ENCODE measurements at places on chromosomes 12 and 14.

- no peak for DNase-seq
Observed at GRCh38 chr12:46368138-46368537, 4.4 kb downstream of the SLC38A2 start.

GRCh38 chr14:77478029-77478428 lies 20.1 kb downstream of the AHSA1 start:
- no peak for DNase-seq

- peak; percentile 70 for DNase-seq
Observed at GRCh38 chr14:36514278-36515104, 5.5 kb downstream of the NKX2-1 start.

DNA sequence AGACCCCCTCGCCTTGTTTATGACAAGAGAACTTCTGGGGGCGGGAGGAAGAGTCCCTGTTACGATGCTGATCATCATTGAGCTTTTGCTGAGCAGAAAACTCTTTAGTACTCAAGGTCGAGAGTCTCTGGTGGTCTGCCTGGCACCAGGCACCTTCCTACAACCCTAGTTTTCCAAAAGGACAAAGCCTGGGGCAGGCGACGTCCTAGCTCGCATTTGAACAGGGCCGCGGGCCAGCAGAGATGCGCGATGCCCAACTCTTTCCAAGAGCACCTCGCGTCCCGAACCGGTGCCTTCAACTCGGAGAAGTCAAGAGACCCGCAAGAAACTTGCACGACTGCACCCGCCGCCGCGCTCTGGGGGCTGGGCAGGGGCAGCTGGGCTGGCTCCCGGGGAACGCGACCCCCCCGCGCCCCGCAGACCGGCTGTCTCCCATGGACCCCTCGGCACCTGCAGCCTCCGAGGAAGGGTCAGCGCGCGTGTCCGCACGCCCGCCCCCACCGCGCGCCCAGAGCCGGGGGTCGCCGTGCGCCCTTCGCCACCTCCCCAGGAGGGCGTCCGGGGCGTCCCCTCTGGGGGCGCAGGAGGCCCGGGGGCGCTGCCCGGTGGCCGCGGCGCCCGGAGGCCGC lies 377 bp upstream of the BCL7A start:
- DNase-seq, result no peak

DNA sequence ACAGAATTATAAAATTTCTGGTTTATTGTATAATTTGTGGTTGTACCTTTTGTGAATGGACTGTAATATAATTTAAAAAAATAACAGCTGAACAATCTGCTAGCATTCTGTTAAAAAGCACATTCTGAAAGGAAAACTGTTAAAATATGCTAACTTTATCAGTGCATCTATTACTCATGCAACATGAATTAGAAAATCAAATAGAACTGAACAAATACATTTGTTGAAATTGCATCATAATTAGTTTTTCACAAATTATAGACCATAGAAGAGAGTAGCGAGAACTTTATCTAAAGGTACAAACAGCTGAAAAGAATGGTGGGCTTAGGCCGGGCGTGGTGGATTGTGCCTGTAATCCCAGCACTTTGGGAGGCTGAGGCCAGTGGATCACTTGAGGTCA lies 33.0 kb downstream of the PTPN21 start:
- DNase-seq, result no peak

GRCh38 chr12:6236641-6236940 lies 36.4 kb downstream of the CD9 start:
- DNase-seq, result no peak

- DNase-seq, result no peak
Observed at GRCh38 chr12:120760349-120761254, 35.0 kb downstream of the ACADS start.

DNA sequence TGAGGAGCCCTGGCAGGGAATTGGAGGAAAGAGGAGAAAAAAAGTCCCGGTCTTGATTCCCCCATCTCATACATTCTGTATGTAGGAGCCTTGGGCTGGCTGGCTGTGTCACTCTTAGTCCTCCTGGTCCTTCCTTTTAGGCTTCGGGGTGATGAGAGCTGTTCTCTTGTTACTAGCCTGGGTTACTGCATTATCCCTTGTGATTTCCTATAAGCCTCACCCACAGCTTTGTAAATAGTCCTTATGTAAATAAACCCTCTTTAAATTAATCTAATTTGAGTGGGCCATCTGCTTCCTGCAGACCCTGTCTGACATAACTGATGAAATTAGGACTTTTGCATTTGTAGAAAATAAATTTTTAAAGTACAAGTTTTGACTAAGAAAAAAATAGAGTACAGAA lies 19.2 kb downstream of the DNM1L start:
- no peak for DNase-seq

GRCh38 chr14:90607141-90607540 lies 209.1 kb downstream of the TTC7B start:
- DNase-seq, result no peak

DNA sequence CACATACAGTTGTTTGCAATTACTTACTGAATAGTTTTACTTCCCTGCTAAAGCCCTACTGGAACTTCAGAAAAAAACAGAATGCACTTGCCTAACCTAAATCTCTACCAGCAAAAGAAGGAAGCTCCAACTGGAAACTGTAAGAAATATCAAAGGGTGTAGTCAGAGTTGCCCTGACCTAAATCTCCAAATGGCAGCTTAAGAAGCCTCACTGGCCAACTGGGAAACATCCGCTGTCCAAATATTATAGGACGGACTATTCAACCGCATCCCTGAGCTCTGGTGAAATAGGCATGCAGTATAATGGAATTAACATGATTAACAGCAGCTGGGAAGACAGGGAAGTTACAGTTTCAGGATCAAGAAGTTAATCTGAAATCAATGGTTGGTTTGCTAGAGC lies 24.3 kb downstream of the ANAPC7 start:
- no peak for DNase-seq

- peak; percentile 49 for DNase-seq
Observed at GRCh38 chr14:101916816-101917412, 47.5 kb upstream of the DYNC1H1 start.

DNA sequence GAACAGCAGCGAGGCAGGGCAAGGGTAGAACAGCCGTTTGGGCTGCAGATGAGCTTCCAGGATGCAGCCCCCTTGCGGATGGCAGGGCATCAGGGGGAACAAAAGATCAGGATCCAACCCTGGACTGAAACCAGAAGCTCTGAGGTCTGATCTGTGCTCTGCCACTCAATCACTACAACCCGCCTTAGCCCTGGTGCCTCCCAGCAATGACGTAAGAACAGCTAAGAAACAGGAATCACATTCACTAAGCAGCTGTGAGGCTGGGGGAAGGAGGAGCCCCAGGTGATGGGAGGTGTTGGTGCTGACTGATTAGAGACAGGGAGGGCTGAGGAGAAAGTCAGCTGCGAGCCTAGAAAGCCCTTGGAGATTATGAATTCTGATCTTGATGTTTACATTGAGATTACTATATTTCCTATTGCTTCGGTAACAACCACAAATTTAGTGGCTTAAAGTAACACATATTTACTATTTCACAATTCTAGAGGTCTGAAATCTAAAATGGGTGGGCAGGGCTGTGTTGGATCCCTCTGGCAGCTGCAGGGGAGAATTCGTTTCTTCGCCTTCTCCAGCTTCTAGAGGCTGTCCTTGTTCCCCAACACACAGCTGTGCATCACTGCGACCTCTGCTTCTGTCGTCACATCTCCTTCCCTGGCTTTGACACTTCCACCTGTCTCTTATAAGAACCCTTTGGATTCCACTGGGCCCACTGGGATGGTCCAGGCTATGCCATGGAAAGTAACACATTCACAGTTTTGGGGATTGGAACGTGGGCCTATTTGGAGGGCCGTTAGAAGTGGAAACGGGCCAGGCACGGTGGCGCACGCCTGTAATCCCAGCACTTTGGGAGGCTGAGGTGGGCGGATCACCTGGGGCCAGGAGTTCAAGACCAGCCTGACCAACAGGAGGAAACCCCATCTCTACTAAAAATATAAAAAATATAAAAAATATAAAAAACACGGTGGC lies 6.1 kb upstream of the CD9 start:
- DNase-seq, result peak; percentile 86

DNA sequence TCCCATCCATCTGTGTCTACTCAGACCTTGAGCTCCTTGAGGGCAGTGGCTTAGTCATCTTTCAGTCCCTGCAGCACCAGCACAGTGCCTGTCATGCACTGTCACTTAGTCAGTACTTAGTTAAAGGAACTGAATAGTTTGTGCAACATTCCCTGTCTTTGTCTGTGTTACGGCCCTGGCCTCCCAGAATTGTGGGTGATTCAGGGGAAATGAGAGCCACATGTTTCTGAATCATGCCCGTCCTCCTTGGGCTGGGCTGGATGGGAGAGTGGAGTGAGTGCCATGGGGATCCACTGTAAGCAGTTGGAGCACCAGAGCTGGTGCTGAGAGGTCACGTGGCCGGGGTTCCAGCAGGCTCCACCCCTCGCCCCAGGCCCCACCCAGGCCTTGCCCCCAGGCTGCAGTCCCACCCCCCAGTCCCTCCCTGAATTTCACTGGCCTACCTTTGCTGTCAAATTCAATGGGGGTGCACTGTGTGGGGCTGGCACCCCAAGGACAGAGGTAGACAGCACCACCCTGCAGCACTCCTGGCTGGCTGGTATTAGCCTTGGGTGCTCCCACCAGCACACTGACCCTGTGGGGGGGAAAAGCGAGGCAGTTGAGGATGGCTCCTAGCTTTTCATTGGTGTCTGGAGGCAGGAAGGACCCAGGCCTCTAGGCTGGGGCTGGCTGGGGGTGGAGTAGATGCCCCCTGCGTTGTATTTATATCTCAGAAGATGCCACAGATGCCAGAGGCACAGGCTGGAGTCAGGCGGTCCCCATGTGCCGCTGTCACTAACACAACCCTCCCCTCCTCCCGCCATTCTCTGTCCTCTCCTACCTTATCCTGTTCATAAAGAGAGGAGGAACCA lies 7.5 kb downstream of the ITGA5 start:
- peak; percentile 94 for DNase-seq

GRCh38 chr14:76320486-76320885 lies 55.5 kb upstream of the ESRRB start:
- no peak for DNase-seq

DNA sequence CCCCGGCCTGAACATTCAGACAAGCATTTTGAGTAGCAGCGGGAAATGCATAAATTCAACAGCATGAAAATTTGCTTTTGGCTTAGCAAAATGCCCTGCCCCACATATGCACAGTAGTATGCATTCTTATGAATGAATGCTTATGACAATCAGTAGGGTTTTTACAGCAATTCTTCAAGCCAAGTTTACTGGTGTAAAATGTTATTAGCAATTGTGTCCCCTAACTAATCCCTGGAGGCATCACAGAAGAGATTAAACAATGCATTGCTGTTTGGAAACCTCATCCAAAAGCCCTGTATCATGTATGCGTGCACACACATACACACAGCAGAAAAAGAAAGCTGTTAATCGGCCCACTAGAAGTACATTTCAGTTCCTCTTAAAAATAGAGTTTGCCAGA lies 406.5 kb downstream of the LRIG3 start:
- no peak for DNase-seq

DNA sequence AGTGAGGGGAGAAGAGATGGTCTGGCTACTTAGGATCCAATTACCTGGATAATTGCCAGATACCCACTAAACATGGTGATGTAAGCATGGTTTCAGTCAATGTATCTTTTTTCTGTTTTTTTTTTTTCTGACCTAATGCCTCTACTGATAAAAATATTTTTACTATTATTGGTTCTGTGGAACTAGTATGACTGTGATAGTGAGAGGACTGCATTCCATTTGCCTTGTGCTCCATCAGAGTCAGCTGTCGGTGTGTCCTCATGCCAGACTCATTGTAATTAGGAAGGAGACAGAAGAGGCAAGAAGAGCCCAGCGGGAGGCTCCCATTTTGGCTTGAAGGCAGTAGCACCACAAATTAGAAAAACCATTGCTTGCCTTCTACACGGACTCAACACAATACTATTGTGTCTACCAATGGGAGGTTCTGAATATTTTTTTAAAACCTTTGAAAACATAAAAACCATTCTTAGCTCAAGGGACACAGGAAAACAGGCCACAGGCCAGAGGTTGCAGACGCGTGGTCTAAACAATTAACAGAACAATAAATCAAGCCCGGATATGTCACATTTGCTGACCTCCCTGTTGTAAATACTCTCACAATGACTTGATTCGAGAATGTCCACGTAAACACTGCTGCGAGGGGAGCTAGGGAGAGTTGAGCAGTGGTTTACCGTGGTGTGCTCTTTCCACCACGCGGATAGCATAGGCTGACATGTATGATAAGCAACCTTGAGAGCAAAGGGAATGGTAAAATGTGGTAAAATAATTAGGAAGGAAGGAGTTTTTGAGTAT lies 13.5 kb upstream of the DCP1B start:
- no peak for DNase-seq

DNA sequence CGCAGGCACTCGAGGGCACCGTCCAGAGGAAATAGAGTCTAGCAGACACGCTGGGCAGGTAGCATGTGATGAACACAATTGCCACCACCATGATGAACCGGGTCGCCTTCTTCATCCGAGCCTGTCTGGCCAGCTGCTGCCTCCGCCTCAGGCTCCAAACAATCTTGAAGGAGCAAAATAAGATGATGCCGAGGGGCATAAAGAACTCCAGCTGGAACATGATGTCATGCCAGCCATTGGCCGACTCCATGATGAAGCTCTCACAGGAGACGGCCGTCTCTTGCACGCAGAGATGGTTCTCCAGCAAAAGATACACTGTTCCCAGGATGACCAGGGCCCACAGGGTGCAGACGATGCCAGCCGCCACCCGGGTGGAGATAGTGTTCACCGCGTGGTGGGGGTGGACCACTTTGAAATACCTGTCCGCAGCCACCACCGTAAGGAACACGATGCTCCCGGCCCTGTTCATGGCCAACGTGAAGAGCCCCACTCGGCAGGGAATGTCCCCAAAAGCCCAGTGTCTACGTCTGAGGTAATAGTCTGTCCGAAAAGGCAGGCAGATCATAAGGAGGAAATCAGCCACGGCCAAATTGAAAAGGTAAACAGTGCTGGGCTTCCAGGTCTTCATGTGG lies 945 bp downstream of the HCAR1 start:
- no peak for DNase-seq

DNA sequence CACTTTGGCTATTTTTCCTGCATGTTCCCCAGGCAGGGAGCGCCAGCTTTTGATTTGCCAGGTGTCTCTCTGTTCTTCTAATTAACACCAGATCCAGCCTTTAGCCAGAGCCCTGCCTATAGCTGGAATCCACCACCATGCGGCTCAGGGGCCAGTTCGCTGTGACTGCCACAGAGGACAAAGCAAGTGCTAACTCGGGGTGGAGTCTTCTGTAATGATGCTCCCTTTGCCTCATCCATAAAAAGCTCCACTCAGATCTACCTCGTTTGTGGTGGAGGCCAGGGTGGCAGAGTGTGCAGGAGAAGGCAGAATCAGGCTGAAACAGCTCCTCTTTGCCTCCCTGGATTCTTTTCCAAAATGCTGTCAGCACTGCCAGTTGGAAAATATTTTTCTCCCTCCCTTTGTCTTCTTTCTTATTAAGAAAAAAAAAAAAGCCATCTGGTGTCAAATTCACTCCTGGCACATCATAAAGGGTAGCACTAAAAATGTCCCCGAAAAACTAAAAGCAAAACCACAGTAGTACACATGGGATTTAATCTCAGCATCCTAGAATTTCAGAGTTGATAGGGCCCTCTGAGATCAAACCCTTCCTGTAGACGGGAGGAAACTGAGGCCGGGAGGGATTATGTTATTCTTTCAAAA lies 18.0 kb upstream of the CTDSP2 start:
- DNase-seq, result peak; percentile 67

DNA sequence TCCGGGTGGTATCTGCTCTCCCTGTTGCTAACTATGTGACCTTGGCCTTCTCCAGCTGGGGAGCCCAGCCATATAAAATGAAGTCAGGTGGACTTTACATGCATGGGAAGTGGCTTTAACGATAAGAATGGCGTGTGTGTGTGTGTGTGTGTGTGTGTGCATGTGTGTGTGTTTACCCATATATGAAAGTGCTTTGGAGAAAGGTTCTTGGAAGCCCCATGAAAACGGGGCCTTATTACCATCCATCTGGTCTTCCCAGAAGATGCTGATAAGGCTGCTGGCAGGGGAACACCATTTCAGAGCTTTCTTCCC lies 94.8 kb downstream of the LRRC74A start:
- DNase-seq, result no peak

Data from H7 (cell line).